ENCODE measurements at places on chromosomes 13 and 19.
A peak's percentile ranks its signal among the peaks of the same experiment; 100 is the strongest.

DNA sequence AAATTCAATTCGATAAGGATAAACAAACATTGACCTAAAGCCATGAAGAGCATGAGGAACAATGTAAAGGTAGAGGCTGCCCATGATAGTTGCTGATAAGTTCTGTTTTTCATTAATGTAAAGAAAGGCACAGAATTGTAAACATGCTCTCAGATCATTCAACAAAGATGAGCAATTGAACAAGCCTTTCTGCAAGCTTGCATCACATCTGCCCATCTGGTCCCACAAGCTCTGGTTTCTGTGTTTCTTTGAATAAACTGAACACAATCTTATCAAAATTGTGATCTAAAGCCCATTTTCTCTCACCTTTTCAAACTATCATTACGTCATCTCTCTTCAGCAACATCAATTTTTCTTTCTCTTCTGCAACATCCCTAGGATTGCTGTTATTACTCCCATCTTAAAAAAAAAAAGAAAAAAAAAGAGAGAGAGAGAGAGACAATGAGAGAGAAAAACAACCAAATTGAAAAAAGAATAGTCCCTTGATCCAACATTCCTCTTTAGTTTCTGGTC lies 487.2 kb upstream of the GPC6 start:
- DNase-seq: no peak

DNA sequence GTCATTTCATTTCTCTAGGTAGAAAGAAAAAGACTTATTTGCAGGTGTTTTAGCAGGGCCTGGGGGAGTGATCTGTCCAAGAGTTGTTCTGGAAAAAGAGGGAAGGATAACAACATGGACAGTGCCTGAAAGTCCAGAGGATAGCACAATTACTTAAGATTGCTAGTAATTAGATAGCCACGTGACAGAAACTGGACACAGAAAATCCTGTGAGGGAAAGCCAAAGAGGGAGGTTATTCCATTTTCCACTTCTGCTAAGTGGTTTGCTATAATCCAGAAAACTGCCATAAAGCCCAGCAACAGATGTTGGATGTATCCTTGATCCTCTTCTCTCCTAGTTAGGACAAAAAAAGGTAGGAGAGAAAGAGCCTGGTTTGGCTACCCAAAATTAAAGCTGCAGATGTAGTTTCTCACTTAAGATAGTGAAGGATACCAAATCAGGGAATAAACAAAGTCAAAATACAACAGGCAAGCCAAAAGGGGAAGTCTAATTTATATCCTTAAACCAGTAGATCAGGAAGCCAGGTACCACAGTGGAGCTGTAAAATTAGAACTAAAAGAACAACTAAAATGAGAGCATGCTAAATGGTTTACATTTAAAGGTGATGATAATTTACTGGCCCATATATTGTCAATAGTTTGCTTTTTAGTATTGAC lies 140.2 kb downstream of the VWA8 start:
- DNase-seq: no peak

DNA sequence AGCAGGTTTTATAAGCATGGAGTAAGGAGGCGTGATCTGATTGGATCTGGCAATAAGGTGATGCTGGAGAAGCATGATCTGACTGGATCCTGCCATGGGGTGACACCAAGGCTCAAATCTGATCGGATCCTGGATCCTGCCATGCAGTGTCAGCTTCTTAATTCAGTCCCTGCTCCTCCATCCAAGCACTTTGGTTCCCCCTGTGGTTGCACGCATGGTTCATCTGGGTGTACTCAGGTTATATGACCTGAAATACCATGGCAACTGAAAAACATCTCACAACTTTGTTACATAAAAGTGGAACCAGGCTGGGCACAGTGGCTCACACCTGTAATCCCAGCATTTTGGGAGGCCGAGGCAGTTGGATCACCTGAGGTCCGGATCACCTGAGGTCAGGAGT lies 17.6 kb upstream of the KLK4 start:
- DNase-seq: no peak

DNA sequence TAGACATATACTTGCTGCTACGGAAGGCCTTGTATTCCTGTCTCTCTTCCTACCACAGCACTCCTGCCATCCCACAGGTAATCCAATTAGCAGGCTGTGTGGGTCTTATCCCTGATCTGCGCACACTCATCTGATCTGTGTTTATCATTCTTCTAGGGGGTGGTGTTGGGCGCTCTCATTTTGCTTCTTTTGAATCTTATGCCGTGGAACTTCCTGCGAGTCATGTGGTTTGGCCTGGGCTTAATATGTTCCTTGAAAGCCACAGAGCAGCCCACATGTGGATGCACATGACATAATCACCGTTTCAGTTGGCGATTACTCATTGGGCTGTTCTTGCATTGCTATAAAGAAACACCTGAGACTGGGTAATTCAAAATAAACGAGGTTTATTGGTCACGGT lies 7.5 kb downstream of the RASA3 start:
- DNase-seq: no peak

DNA sequence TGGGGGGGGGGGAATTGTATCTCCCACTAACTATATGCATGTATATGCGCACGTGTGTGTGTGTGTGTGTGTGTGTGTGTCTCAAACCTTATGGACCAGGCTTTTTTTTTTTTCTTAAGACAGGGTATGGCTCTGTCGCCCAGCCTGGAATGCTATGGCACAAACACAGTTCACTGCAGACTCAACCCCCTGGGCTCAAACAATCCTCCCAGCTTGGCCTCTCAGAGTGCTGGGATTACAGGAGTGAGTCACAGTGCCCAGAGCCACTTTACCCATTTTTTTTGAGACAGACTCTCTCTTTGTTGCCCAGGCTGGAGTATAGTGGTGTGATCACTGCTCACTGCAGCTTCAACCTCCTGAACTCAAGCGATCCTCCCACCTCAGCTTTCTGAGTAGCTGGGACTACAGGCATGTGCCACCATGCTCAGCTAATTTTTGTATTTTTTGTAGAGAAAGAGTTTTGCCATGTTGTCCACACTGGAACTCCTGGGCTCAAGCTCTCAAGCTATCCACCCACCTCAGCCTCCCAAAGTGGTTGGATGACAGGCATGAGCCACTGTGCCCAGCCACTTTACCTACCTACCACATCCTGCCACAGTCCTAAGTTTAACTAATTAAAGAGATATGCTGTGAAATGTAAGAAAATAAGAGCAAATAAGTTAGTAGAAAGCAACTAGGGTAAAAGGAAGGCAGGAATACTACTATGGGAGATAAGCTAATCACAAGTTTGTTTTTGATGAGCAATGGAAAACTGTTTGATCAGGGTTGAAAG lies 2.4 kb downstream of the ZMYM5 start:
- no peak for DNase-seq

GRCh38 chr13:58480061-58480460 lies 848.5 kb downstream of the PCDH17 start:
- DNase-seq: no peak

- peak; percentile 94 for DNase-seq
Measured at GRCh38 chr13:30465593-30466357, at the start of gene HMGB1. HMGB1 (minus strand) TSS chr13:30465936; CDS start chr13:30463680, 2,256 bp downstream.

- no peak for DNase-seq
Measured at GRCh38 chr19:54928299-54928698, 19.0 kb downstream of the NLRP7 start.

GRCh38 chr19:15195371-15196334 lies 5.1 kb downstream of the NOTCH3 start:
- peak; percentile 92 for DNase-seq

DNA sequence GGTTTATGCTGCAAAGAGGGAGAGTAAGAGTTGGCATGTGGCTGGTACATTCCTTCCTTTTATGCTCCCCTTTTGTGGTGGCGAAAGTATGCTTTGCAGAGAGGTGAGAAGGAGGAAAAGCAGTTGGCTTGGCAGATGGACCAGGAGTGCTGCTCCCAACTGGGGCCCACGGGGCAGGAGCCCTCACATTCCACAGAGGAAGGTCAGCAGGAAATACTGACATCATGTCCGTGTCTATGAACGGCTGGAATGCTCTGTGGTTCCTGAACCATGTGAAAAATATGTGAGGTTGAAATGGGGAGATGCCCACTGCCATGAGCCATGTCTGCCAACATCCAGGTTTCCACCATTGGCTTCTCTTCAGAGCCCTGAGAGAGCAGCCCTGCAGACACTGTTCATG lies 33.3 kb upstream of the GAS6 start:
- DNase-seq: no peak

- DNase-seq: no peak
Measured at GRCh38 chr13:108527844-108528243, 101.6 kb upstream of the MYO16 start.

DNA sequence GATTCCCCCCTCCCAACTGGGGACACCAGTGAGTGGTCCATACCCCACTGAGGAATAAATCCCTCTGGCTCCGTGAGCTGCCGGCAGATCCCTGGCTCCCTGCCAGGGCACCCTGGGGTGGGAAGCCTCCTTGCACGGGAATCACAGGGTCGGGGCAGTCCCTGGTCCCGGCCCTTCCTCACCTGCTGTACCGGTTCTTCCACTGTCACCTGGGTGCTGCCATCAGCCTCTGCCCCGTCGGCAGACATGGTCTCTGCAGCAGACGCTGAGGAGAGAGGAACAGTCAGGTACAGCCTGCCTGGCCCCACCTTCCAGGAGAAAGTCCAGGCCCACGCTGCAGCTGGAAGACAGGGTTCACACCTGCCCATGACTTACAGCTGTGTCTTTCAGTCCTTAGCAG lies 6.3 kb downstream of the PLIN3 start:
- DNase-seq: peak; percentile 94

DNA sequence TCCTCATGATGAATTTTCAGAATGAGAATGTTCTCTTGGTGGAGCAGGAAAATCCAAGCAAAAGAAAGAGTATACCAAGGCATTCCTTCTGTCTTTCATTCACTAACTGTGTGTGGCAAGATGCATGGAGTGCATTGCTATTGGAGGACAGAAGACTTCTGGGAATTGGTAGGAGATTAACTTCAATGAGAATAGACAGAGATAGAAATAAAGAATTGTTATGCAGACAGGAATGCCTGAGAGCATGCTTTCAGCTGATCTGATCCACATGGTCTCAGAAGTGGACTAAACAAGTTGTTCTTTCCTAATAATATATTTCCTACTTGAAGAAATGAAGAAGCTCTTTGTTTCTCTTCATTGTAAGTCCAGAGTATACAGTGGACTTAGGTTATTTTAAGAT lies 303.6 kb downstream of the MYO16 start:
- no peak for DNase-seq

DNA sequence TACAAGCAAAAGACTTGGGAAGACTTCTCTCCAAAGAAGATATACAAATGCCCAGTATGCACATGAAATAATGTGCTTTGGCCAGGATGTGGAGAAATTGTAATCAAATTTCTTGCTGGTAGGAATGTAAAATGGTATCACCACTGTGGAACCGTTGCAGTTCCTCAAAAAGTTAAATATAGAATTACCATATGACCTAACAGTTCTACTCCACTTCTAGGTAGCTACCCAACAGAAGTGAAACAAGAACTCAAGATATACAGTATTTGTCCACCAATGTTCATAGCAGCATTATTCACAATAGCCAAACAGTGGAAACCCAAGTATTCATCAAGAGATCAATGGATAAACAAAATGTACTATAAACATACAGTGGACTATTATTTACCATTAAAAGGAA lies 95.0 kb upstream of the KLF5 start:
- no peak for DNase-seq

- peak; percentile 25 for DNase-seq
Measured at GRCh38 chr13:29573190-29573589, 22.3 kb downstream of the SLC7A1 start.

DNA sequence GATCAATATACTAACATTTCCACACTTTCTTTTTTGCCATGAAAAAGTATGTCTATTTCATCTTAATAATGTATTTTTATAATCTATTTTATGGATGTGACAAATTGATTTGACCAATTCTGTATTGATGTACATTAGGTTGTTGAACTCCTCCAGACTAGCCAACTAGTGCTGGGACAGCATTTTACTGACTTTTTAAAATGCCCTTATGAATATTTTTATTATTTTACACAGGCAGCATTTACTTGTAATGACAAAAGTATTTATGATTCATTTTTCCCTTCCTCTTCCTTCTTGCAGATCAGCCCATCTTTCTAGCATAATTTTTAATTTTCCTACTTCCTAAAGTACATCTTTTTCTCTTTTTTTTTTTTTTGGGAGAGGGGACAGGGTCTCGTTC lies 918 bp upstream of the FUZ start:
- DNase-seq: no peak

DNA sequence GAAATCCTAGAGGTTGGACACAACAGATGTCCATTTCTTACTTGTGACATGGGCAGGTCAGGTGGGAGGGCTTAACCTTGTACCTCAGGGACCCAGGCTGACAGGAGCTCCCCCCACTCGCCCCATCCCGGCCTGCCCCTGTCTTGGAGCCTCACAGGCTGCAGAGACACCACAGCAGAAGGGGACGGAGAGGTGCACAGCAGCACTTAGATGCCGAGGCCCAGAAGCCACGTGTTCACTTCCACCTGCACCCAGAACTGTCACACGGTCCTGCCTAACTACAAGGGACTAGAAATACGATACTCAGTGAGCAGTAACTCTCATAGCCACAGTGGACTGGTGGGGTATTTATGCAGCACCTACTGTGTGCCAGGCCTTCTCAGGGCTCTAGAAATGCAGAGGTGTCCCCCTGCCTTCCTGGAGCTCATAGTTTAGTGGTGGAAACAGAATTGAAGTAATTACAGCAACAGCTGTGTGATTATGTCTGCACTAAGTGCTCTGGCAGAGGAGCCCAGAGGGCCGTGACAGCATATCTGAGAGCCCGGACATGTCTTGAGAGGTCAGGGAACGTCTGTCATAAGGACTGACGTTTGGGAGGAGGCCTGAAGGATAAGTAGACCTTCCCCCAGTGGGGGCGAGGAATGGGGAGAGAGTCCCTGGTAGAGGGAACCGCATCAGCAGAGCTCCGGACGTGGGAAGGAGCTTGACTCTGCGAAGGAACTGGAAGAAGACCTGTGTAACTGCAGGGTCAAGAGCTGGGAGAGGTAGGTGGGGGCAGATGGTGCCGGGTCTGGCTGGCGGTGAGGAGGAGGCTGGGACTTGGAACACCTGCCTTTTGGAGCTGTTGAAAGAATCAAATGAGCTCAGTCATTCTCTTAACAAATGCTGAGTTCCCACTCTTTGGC lies 130.0 kb downstream of the SIPA1L3 start:
- no peak for DNase-seq

GRCh38 chr13:95641291-95642027 lies 3.0 kb downstream of the DZIP1 start:
- DNase-seq: peak; percentile 23

DNA sequence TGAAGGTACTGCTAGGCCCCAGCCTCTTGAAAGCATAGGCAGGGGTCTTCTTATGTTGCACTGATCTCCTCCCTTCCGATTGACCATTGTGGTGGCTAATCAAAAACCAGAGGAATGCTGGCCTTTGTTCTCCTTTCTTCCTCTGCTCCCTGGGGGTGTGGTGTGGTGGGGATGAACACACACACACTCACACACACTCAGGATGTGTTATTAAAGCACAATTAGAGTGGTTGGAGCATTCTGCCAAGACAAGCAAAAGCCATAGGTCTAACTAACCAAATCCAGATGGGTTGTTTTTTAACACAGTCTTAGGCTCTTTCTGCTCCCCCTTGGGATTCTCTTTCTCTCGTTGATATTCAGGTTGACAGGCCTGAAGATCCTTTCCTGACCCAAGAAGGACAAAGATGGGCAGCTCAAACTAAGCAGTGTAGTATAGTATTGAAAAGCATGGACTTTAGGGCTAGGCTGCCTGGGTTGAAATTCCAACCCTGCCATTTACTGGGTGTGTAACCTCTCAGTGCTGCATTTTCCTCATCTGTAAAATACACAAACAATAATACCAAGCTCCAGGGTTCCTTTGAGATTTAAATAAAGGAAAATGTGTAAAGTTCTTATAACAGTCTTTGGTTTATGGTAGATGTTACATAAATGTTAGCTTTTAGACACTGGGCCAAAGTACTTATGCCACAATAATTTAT lies 25.5 kb upstream of the DGKH start:
- no peak for DNase-seq

GRCh38 chr19:40797166-40797962 lies 1.6 kb upstream of the EGLN2 start:
- no peak for DNase-seq

All from NCI-H510A (cell line).